ENCODE measurements at places on chromosomes 13 and 19.

GRCh38 chr13:103168901-103169508, 102.8 kb upstream of the SLC10A2 start:
- no peak for DNase-seq

GRCh38 chr19:49119411-49120324, at the start of gene PPFIA3:
Gene PPFIA3 (plus strand): TSS chr19:49119544. CDS start chr19:49127874, 8,330 bp downstream.
- DNase-seq, result peak; percentile 22

GRCh38 chr13:48424212-48424611, 11.3 kb upstream of the LPAR6 start:
- no peak for DNase-seq

DNA sequence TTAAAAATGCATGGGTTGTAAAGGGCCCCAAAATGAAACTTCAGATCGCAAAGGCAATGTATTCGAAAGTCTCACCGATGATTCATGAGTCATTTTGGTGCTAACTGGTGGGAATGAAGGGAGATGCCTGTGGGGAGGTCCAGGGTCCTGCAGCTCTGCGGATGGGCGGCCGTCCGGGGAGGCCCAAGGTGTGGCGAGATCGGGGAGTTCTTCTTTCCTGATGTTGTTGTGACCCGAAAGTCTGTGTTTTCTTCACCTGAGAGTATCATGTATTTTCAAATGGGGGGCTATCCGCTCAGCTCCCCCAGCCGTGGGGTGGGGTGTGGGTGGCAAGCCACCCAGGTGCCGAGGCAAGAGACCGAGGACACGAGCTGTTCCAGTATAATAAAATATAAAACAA, 36.5 kb downstream of the TFDP1 start:
- DNase-seq, result no peak

GRCh38 chr13:73850104-73850873, 283.9 kb downstream of the KLF12 start:
- no peak for DNase-seq

DNA sequence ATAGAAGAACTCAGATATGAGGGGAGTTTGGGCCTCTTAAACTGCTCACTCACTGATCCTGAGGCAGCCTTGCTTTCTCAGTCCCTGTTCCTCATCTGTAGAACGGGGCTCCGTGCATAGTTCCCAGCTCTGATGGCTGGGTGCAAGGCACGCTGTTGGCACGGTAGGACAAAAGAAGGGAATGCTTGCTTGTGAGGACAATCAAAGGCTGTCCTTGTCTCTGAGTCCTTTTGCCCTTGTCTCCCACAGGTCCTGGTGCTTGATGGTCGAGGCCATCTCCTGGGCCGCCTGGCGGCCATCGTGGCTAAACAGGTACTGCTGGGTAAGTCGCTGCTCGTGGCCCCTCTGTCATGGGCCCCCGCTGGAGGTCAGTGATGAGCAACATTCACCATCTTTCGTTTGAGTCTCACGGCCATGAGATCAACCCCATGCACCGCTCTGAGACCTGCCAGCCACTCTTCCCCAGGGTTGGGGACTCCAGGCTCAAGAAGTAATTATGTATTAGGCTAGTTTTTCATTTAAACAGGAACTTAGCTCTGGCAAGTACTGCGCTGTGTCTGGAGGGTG, 2.3 kb downstream of the RPL13A start:
- DNase-seq, result peak; percentile 67

GRCh38 chr19:30364866-30365800, 7.1 kb upstream of the ZNF536 start:
- DNase-seq, result no peak

GRCh38 chr19:46517471-46517870, 21.8 kb upstream of the PNMA8B start:
- DNase-seq, result no peak

GRCh38 chr13:90299238-90299637, 1048.2 kb upstream of the MIR17HG start:
- no peak for DNase-seq

DNA sequence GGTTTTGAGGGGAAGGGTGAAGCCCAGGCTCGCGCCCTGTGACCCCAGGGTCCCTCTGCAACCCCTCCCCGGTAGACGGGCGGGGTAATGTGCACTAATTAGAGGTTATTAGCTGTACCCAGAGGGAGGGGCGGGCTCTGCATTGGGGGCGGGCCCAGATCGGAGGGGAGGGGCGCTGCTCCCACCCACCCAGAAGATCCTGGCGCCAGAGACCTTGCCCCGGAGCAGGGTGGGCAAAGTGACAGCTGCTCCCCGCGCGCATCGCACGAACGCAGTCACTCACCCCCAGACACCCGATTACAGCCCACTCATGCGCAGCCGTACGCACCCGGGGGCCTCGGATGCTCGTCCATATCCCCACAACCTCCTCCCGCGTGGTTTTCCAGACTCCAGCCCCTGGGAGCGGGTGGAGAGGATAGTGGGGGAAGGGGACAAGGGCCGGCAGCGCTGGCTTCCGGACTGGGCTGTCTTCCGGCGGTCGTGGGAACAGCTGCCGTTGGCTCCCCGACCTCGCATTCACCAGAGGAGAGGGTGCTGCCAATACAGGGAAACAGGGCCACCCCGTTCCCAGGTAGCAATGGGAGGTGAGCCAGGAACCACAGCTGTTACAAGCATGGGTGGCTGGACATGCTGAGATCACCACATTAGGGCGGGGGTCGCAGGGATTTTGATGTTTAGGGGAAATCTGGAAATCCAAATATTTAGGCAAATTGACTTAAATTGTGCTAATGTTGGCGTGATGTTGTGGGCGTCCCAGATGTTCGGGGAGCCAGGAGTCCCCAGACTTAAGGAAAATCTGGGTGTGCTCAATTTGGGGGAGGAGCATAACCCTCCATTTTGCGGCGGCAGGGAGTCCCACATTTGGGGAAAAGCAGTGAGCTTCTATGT, 2.9 kb upstream of the HOOK2 start:
- peak; percentile 59 for DNase-seq

- DNase-seq, result peak; percentile 31
Observed at GRCh38 chr19:56476651-56477428, at the start of gene ZNF667. Gene ZNF667 (minus strand): TSS chr19:56477345. CDS start chr19:56462370, 14,975 bp downstream.

DNA sequence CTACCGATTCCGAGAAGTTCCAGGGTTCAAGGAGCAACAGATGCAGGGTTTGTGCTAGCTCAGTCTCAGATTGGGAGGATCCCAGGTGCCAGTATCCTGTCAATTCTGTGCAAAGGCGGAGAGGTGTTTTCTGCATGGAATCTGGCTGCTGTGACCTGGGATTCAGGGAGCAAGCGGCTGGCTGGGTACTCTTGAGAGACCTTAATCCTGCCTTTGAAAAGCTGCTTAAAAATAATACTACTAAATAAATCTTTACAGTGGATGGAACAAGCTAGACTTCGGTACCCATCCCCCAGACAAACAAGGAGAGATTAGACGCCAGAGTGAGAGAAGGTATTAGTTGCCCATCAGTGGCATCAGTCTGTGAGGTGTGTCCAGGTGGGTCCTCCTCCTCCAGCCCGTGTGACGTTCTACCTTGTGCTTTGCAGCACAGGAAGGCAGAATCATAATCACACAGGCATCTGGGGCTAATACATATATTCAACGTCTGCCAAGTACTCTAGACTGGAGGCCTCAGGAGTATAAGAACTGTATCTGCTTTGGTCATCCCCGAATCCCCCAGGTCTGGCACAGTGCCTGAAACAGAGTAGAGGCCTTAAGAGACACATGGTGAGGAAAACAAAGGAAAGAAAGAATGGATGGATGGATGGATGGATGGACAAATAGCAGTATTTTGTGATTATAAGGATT, 230.6 kb downstream of the ZNF536 start:
- DNase-seq, result no peak

- peak; percentile 42 for DNase-seq
Observed at GRCh38 chr19:28466107-28467045, 746.6 kb downstream of the UQCRFS1 start.

GRCh38 chr13:20165417-20166257, 4.8 kb upstream of the GJA3 start:
- DNase-seq, result no peak

- DNase-seq, result no peak
Observed at GRCh38 chr13:52112591-52112990, 16.3 kb downstream of the NEK5 start.

- DNase-seq, result peak; percentile 68
Observed at GRCh38 chr19:53906211-53907192, 2.6 kb upstream of the CACNG7 start.

DNA sequence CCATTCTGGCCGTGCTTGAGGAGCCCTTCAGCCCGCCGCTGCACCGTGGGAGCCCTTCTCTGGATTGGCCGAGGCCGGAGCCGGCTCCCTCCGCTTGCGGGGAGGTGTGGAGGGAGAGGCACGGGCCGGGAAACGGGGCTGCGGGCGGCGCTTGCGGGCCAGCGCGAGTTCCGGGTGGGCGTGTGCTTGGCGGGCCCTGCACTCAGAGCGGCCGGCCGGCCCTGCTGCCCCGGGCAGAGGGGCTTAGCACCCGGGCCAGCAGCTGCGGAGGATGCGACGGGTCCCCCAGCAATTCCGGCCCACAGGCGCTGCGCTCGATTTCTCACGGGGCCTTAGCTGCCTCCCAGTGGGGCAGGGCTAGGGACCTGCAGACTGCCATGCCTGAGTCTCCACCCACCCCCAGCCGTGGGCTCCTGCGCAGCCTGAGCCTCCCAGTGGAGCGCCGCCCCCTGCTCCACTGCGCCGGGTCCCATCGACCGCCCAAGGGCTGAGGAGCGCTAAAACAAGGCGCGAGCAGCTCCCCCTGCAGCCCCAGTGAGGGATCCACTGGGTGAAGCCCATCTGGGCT, 76.5 kb downstream of the PCDH20 start:
- no peak for DNase-seq

DNA sequence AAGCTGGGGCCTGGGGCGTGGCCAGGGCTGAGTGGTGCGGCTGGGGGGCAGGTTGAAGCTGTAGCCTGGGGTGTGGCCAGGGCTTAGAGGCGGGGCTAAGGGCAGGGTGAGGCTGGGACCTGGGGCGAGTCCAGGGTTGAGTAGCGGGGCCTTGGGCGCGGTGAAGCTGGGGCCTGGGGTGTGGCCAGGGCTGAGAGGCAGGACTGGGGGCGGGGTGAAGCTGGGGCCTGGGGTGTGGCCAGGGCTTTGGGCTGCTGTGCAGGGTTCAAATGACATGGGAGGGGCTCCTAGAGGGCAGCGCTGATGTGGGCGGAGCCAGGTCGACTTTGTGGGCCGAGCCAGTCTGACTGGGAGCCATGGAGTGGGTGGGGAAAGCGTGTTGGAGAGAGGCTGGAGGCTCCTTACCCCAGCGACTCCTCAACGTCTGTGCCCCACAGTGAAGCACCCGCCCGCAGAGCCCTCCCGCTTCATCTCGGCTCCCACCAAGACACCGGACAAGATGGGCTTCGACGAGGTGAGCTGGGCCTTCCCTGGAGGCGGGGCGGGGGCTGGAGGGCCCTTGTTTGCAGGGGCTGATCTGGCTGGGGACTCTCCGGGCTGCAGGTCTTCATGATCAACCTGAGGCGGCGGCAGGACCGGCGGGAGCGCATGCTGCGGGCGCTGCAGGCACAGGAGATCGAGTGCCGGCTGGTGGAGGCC, 21.5 kb downstream of the COLGALT1 start:
- DNase-seq, result no peak

- DNase-seq, result peak; percentile 38
Observed at GRCh38 chr19:41226053-41226873, 7.2 kb downstream of the AXL start.
